ENCODE measurements at places on chromosomes 2 and 18.

GRCh38 chr18:27428120-27428519 is 243.0 kb upstream of the CHST9 start:
- H3K27me3 ChIP-seq, result no peaks in the 10 kb centered on the region
- no peak for DNase-seq
- H3K4me3 ChIP-seq, result no peak overlapping the region
- H3K4me1 ChIP-seq, result peaks cover 10% of the 10 kb centered on the region
- no peaks in the 10 kb centered on the region for H3K36me3 ChIP-seq

- no peak overlapping the region for H3K4me3 ChIP-seq
- no peaks in the 10 kb centered on the region for H3K4me1 ChIP-seq
- H3K36me3 ChIP-seq, result no peaks in the 10 kb centered on the region
- DNase-seq, result no peak
- no peaks in the 10 kb centered on the region for H3K27me3 ChIP-seq
These were observed 65.1 kb downstream of the PTGR3 start for GRCh38 chr18:75143851-75144250.

DNA sequence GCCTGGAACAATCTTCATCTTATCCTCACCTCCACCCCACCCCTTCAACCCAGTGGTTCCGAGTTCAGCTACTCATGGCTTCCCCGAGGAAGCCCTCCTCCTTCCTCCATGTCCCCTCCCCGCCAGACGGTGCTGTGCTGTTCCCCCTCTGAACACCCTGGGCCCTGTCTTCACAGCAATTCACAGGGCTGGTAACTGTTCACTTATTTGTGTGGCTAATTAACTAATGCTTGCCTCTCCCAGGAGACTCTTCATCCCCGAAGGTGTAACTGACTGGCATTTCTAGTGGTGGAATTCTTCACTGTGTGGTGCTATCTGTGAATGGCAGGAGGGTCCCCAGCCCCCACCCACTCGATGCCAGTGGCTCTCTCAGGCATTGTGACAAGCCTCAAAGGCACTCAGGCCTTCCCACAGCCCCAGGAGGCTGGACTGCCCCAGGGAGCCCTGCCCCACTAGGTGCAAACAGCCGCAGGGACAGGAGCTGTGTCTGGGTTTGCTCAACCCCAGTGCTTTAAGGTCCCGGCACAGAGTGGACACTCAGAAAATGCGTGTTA is 133.7 kb upstream of the ID2 start:
- no peak overlapping the region for H3K27ac ChIP-seq
- H3K36me3 ChIP-seq, result no peaks in the 10 kb centered on the region
- no peak overlapping the region for H3K4me3 ChIP-seq

DNA sequence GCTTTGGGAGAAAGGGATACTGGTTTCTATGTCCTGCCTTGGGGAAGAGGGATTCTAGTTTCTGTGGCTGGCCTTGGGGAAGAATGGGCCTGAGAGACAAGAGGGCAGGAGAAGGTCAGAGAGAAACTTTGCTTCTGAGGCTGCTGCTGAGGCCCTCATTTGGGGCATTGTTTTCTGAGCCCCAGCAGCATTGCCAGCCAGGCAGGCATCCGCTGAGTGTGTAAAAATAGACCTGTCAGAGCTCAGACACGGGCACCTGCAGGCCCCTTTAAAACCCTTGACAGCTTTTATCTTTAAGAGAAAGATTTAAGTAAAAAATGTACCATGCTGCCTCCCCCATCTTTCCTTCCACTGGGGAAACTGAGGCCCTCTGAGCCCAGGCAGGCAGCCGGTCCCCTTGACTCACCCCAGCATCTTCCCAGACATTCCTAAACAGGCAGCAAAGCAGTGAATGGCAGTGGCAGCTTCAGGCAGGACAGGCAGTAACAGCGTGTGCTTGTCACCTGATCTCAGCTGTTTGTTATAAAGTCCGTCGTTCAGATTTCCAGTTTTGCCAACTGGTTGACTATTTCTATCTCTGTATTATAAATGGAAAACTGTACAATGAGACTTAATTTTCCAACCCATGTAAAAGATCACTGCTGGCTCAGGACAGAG is 27.6 kb downstream of the MLPH start:
- peaks cover 20% of the 10 kb centered on the region for H3K36me3 ChIP-seq
- H3K4me3 ChIP-seq, result no peak overlapping the region
- no peak for DNase-seq
- H3K4me1 ChIP-seq, result peaks cover 43% of the 10 kb centered on the region
- no peak overlapping the region for H3K27ac ChIP-seq

DNA sequence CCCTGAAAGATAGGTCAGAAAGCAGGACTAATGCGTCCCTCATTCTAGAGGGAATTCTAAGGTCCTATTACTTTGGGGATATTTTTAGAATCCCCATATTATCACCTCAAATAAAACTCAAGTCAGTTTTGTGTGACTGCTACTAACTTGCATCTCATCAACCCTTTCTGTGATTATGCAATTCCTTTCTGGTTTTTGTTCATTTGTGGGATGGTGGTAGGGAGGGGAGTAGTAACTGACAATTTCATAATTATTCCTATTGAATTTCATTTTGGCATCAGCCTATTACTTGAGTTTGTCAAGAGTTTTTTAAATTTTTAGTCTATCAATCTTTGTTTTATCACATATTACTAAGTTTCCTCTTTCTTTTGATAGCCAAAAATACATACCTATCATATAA is 28.4 kb upstream of the TANK start:
- no peak overlapping the region for H3K4me3 ChIP-seq
- DNase-seq, result no peak
- H3K27ac ChIP-seq, result no peak overlapping the region
- H3K27me3 ChIP-seq, result no peaks in the 10 kb centered on the region

- H3K36me3 ChIP-seq, result no peaks in the 10 kb centered on the region
- no peak for DNase-seq
- H3K27ac ChIP-seq, result no peak overlapping the region
- no peaks in the 10 kb centered on the region for H3K27me3 ChIP-seq
These were observed 61.8 kb upstream of the RPL31 start for GRCh38 chr2:100940240-100940639.

All from stomach (tissue), 19 donors.